ENCODE measurements at places on chromosomes 12 and 14.
A peak's percentile ranks its signal among the peaks of the same experiment; 100 is the strongest.

- DNase-seq: no peak
Observed at GRCh38 chr12:52382854-52383253, 2.6 kb downstream of the KRT84 start.

DNA sequence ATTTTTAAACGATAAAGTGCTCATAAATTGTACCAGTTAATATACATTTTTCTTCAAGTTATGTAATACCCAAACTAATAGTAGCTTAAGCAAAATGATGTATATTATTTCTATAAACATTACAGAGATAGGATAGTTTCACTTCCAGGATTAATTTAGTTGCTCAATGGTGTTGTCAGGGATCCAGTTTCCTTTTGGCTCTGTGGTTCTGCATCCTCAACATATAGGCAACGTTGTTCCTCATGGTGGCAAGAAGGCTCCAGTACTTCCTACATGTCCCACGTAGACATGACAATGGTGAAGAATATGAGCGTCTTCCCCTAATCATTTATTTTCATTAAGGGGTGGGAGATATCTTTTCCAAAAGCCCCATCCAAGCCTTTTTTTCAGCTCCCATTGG is 60.7 kb upstream of the DCD start:
- no peak for DNase-seq

- no peak for DNase-seq
Observed at GRCh38 chr14:55973285-55973800, 144.9 kb upstream of the PELI2 start.

DNA sequence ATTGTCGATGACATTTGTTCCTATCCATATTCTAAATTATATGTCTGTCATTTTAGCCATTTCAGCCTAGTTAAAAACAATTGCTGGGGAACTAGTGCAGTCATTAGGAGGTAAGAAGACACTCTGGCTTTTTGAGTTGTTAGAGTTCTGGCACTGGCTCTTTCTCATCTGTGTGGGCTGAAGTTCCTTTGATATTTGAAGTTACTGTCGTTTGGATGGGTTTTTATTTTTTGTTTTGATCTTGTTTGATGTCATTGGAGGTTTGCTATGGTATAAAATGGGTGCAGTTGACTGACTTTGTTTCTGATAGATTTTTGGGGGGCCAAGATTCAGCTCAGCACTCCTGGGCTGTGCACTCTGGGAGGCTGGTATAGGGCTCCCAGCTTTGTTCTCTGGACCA is 20.7 kb upstream of the CD69 start:
- no peak for DNase-seq

- no peak for DNase-seq
Observed at GRCh38 chr14:73289729-73290128, 52.4 kb downstream of the PAPLN start.

GRCh38 chr12:47651368-47652254 is 54.2 kb downstream of the RPAP3 start:
- peak; percentile 17 for DNase-seq

- DNase-seq: no peak
Observed at GRCh38 chr12:52349196-52349595, 18.1 kb downstream of the KRT85 start.

GRCh38 chr14:59305836-59306555 is 117.5 kb downstream of the DAAM1 start:
- no peak for DNase-seq

DNA sequence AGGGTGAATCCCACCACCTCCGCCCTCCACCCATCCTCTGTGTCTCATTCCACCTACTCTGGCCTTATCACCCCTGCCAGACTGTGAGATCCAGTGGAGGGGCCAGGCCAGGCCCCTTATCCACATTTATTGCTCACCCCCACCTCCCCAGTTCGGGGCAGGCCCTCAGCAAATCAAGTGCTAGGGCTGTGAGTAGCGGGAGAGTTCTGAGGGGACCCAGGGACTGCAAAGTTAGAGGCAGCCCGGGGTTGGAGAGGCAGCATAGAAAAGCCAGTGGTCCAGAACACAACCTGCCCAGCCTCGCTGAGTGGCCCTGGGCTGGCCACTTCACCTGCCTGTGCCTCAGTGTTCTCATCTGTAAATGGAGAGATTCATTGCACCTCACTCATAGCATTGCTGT is 27.2 kb upstream of the ACTN1 start:
- DNase-seq: no peak

DNA sequence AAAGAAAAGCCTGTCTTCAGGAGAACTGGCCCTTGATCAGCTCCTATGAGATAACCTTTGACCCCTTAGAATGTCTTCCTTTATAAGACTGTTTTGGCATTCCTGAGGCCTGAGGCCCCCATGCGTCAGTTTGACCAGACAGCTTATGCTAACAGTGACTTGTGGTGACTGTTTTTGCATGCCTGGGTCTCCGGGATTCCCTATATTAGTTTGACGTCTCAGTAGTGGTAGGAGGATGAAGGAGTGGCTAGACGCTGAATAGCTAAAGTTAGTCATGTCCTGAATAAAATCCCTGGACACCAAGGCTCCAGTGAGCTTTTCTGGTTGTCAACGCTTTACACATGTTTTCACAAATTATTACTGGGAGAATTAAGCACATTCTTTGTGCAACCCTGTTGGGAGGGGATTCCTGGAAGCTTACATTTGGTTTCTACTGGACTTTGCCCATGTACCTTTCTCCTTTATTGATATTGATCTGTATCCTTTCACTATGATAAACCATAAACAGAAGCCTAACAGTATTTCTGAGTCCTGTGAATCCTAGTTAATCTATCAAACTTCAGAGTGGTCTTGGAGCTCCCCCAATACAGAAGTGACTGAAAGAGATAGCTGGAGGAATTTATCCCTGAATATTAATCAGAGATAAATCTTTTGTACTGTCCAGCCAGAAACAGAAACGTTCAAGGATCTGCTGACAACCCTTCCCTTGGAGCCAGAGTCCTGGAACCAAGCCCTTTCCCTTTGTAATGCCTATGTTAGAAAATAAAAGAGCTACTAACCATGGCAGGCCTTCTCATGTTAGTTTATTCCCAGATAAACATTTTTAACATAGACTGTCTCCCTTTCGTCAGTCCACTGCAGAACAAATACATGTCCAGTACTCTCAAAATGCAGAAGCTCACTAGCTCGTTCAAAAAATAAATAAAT is 479.2 kb downstream of the RPS29 start:
- no peak for DNase-seq

DNA sequence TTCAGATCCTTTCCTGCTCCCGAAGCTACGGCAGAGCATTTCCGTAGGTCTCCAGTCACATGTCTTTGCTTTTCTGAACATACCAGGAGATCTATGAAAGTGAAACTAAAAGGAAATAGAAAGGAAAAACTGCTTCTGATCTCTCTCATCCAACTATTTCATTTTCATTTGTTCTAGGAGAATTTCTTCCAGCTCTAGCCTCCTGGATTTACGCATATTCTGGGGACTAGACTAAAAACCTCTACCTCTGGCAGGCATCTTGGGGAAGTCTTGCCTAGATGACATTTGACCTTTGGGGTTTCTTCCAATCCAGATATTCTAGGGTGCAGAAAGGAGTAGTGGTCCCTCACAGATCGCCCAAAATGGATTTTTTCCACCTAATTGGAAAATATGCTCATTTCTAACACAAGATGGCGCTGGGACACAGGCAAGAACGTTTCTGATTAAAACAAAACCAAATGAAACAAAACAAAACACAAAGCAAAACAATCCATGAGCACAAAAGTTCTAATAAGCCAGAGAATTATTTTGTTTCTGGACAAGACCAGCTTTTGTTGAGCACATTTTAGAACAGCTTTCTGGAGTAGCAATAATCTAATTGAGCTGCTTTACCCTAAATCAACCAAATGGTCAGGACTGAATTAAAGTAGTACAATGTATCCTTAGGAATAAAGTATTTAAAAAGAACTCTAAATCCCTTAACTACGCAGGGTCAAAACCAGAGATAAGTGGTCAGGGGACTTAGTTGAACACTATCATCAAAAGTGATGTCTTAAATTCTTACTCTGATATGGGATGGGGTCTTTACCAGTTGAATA is 12.3 kb upstream of the PARP11 start:
- peak; percentile 61 for DNase-seq

DNA sequence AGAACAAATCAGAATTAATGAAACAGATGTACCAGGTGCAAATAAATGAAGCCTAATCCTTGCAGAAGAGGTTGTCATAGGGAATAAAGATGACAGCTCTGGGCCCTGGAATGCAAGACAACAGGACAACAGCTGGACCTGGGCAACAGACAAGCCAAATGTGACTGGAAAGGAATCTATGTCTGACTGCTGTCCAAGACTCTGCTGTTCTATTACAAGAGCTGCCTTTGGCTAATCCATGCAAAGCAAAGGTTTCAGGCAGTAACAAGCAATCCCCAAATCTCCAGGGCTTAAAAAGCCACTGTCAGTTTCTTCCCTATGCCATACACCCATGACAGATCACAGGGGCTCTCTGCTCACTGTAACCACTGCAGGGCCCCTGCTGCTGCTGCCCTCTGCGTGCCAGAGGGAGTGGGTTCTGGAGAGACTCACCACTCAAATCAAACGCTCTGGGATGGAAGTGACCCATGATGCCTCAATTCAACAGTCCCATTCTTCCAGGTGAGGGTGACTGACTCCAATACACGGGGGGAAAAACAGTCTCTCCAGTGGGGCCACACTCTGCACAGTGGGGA is 218.9 kb upstream of the SFSWAP start:
- DNase-seq: no peak

- DNase-seq: no peak
Observed at GRCh38 chr14:99884834-99885648, 91.8 kb downstream of the EML1 start.

- no peak for DNase-seq
Observed at GRCh38 chr14:77508876-77509275, 10.3 kb upstream of the ISM2 start.

GRCh38 chr14:81144824-81145603 is 75.7 kb downstream of the GTF2A1 start:
- no peak for DNase-seq

GRCh38 chr12:44077294-44077693 is 241.4 kb downstream of the TMEM117 start:
- no peak for DNase-seq

GRCh38 chr12:108468196-108468968 is 46.7 kb upstream of the FICD start:
- peak; percentile 77 for DNase-seq

DNA sequence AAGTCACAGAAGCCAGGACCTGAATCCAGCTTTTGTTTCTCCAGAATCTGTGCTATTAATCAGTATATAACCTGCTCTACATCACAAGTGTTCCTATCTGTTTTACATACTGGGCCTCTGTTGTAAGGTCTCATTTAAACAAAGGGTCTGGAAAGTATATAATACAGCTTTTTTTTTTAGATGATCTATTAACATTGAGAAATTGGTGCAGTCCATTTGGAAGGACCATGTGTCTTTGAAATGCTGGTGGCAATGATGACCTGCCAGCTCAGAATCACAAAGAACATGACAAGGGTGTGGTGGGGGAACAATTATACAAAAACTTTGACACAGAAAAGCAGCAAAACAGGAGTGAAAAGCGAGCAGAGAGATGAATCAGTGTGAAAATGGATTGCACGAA is 164.6 kb downstream of the PPM1H start:
- no peak for DNase-seq

DNA sequence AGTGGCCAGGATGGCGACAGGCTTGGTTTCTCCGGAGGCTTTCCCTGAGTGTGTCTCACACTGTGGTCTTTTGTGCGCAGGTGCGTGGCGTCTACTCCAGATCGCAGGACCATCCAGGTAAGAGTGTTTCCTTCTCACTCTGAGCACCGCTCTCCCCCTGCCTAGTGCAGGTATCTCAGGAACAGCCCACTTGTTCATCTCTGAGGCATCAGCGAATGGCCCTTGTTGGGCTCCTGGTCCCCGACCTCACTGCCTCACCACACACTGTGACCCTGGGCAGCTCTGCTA is 781 bp downstream of the ADGRD1 start:
- no peak for DNase-seq

- no peak for DNase-seq
Observed at GRCh38 chr12:69061574-69061973, 128.6 kb upstream of the CPM start.

GRCh38 chr14:66380143-66380542 is 106.0 kb upstream of the CCDC196 start:
- no peak for DNase-seq

DNA sequence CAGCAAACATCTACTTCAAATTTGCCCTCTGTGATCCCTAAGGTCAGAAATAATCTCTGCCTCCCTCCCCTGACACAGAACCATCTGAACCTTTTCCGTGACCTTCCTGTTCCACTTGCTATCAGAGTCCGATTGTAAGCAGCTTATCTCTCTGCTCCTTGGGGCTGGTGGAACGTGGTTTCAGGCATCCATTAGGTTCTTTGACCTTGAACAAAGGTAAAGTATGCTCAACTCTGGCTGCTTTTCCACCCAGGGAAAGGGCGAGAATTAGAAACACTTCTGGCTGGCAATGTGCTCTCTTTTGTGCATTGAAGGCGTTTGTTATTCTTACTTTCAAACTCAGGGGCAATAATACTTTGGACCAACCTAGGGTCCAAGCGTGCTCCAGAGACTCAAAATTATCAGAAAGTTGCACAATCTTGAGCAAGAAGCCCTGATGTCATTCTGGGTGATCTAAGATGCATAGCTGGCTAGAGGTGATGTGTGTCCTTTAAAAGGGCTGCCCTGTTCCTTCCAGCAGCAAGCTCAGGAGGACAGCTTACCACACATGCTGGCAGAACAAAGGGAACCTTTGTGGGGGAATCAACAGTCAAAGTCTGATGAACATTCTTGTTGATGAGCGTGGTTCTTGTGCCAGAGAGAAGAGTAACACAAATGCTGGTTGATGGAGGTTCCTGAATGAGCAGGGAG is 29.8 kb downstream of the ADGRD1 start:
- DNase-seq: no peak

- DNase-seq: no peak
Observed at GRCh38 chr12:84727961-84728360, 184.6 kb downstream of the SLC6A15 start.

DNA sequence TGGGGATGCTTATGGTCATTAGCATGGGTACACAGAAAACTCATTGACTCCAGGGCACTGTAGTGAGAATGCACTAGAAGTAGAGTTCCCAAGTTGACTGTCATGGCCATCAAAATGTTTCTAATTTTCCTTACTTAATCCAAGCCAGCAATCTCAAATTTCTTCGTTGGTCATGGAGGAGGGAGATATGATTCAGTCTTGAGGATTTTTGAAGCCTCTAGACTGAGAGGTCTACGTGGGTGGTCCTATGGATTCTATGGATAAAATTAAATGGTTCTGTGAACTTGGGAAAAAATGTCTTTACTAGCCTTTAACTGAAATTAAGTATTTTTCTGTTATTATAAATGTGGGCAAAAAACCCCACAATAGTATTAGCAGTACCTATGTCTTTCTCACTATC is 508.5 kb downstream of the FUT8 start:
- no peak for DNase-seq

GRCh38 chr14:22845821-22846625 is 9.6 kb downstream of the MMP14 start:
- DNase-seq: no peak

- DNase-seq: no peak
Observed at GRCh38 chr12:10130042-10130441, at the start of gene CLEC7A. Gene CLEC7A, minus strand, starts transcription at chr12:10130199. Its CDS starts 117 bp downstream, at chr12:10130082.

GRCh38 chr12:51217133-51217967 is 512 bp downstream of the POU6F1 start:
- peak; percentile 31 for DNase-seq

Data from neuronal stem cell (in vitro differentiated cells).